Fibroblast of skin of right biceps (primary cell): ENCODE measurements at places on chromosomes 3 and 15.
A peak's percentile ranks its signal among the peaks of the same experiment; 100 is the strongest.

DNA sequence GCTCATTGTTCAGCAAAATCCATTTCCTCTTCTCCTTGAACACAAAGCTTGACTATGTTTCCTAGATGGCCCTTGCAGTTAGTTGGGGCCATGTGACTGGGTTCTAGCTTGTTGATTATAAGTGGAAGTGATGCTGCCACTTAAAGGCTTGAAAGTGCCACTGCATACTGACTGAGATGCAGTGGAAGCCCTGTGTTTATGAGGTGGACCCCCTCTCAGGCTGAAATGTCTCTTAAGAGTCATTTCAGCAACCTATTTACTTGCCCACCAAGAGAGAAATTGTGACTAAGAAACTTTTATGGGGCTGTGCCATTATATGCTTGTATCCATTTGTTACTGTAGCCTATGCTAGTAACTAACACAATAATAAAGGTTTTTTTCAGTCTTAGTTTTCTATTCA, 8.4 kb upstream of the ANP32A start:
- DNase-seq = peak; percentile 23

DNA sequence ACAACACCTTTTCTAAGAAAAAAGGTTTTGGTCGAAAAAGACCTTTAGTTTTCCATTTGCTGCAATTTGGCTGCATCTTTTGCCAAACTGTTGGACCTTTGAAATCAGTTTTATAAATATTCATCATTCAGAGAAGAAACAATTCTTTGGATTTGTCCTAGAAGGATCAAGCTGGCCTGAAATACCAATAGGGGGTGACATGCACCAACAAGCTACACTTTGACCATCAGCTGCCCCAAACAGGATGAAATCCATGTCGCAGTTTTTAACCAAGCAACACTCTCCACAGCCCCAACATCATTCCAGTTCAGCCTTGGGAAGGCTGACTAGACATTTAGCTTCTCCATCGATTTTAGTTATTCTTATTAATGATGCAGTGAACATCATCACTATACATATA, 9.8 kb downstream of the RPL15 start:
- no peak for DNase-seq

DNA sequence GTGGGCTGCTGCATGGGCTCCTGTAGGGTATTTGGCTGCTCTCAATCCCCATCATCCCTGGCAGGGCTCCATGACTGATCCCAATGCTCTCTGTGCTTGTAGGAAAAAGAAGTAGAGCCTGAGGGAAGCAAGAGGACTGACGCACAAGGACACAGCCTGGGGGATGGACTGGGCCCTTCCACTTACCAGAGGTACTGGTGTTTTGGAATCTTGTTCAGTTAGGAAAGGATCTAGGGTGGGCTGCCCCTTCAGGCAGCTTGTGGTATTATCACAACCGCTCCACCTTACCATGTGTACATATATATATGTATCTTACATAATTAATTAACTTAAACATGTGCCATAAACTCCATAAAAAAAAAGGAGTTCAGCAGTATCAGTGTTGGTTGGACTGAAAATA, 1.3 kb downstream of the SLC28A2 start:
- DNase-seq = no peak

GRCh38 chr15:48644467-48644826, 1.1 kb downstream of the FBN1 start:
- peak; percentile 43 for DNase-seq

DNA sequence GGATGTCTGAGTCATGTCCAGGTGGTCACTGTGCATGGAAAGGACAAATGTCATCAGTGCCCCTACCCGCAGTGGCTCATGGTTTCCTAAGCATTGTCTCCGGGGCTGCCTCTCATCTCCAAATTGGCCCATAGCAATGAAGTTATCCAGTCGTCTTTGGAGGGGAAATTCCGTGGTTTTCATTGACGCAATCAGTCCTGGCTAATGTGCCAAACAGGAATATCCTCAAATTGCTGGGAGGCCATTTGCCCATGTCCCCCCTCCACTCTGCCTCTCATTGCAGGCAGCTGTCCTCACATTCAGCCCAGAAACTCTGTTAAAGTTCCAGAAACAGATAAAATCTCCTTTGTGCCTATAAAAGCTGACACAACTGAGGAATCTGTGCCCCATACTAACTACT, 81.6 kb downstream of the MCTP2 start:
- DNase-seq = peak; percentile 76

- no peak for DNase-seq
These were observed 1.9 kb upstream of the GPD1L start for GRCh38 chr3:32104492-32104891.

DNA sequence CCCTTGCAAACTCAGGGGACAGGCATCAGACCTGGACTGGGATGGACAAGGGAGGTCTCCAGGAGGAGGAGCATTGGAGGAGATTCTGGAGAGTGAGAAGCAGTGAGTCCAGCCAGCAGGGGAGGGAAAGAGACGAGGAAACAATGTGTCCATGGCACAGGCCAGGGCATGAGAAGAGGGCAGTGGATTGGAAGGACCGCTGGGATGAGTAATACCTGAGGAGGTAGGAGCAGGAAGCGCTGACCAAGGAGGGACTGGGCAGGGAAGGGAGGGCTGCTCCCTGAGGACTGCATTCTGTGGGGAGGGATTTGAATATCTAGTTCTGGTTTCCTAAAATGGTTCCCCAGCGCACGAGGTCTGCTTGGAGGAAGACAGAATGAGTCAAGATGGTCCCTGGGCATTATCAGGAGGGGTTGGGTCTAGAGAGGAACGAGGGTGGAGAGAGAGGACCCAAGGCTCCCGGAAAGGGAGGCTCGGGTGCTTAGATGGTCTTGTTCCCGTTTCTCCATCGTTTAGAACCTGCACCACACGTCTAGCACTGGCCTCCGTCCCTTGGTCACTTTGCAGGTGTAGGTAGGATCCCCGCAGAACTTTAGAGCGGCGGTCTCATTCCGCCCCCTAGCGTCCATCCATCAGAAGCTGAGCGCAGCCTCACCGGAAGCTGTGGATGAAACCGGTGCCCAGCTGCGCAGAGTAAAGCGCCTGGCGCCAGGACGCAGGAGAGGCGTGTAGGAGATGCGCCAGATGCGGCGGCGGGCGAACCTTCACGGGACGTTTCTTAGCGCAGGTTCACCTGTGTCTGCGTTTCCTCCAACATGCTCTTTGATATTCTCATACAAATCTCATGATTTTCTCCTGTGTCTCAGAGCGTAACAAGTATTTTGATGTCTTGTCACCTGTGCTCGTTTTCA, 190.7 kb upstream of the NDN start:
- peak; percentile 8 for DNase-seq

DNA sequence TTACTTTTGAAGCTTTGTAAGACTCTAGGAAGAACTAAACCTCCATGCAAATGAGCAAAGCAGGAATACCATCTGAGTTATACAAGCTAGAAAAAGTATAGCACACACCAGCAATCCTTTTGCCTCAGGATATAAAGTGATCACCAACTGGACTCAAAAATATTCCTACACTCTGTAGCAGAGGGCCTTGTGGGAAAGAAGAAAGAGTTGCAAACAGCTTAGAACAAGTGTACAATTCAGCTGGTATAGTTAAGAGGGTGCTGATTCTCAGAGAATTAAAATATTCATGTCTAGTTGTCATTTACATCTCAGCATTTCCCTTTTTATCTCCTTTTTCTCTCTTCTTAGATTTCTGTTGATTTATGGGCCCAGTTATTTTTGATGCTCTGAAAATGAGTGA, 248.4 kb downstream of the GAP43 start:
- DNase-seq = no peak

DNA sequence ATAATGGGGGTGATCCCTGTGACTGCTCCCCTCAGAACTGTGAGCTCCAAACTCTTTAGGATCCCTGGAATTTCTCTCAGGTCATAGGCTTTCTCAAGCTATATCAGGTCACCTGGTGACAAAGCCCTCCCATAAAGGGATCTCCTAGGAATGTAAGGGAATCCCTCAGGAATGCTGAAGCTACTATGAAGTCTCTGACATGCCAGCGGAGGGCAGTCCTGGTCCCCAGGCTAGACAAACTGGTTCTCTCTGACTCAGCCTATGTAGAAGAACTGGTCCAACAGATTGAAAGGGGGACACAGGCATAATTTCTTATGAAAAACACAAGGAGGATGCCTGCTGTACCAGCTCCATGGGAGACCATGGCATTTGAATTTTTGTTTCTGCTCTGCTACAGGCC, 6.7 kb downstream of the LPCAT4 start:
- DNase-seq = no peak

GRCh38 chr15:52112203-52112750, 298 bp downstream of the BCL2L10 start:
- no peak for DNase-seq

DNA sequence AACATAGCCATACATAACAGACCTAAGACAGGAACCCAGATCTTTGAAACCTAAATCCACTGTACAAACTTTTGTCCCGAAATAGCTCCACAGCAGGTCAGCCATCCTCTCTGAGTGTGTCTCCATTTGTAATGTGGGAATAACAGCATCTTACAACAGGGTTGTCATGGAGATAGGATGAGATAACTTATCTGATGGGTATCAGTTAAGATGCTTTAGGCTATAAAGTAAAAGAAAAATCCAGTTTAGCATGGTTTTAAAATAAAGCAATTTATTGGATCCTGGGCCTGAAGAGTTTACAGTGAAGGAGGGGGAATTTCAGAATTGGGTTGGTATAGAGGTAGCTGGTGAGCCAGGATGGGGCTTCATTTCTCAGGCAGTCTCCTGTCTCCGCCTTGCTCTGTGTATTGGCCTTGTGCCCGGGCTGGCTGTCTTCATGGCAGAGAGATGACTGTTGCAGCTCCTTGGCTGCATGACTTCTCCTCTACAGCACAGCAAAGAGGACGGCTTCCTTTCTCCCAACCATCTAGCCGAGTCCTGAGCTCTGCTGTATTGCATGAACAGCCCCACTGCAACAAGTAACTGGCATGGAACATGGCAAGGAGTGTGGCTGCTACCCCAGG, 131.9 kb upstream of the PROK2 start:
- peak; percentile 53 for DNase-seq

DNA sequence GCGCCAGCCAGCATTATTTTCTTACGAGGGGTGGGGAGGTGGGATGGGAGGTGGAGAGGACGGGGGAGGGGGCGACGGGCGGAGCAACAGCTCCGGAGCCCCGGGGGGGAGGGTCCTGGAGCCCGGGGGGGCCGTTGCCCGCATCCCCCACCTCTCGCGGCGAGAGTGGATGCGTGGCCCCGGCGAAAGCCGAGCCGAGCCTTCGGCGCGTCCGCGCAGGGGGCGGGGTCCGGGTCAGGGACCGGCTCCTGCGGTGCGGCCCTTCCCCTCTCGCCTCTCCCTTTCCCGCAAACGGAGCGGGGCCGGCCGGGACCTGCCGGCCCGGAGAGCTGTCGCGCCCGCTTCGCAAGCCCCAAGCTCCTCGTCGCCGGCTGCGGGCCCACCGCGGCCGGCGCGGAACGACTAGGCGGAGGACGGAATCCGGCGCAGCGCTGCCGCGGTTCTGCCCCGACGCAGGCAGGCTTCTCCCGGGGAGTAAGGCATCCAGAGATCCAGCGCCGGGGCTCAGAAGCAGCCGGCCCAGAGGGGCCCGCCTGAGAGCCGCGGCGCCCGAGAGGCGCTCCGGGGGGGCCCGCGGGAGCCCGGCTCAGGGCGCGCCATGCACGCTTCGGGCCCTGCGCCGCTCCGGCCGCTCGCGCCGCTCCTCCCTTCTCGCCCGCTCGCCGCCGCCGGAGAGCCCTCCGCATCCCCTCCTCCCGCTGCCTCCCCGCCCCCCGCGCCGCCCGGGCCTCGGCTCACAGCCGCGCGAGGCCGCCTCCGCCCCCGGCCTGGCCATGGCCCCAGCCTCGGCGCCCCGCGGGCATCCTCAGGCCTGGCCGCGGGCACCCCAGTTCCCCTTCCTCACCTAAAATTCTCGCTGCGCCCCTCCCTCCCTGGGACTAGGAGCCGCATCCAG, 459 bp upstream of the ADCY5 start:
- peak; percentile 22 for DNase-seq

GRCh38 chr15:67096546-67097294, 31.3 kb downstream of the SMAD3 start:
- peak; percentile 69 for DNase-seq

- no peak for DNase-seq
These were observed 293.0 kb upstream of the ATP11B start for GRCh38 chr3:182500289-182500688.

- peak; percentile 28 for DNase-seq
These were observed 72.3 kb downstream of the CORO2B start for GRCh38 chr15:68650901-68651709.

DNA sequence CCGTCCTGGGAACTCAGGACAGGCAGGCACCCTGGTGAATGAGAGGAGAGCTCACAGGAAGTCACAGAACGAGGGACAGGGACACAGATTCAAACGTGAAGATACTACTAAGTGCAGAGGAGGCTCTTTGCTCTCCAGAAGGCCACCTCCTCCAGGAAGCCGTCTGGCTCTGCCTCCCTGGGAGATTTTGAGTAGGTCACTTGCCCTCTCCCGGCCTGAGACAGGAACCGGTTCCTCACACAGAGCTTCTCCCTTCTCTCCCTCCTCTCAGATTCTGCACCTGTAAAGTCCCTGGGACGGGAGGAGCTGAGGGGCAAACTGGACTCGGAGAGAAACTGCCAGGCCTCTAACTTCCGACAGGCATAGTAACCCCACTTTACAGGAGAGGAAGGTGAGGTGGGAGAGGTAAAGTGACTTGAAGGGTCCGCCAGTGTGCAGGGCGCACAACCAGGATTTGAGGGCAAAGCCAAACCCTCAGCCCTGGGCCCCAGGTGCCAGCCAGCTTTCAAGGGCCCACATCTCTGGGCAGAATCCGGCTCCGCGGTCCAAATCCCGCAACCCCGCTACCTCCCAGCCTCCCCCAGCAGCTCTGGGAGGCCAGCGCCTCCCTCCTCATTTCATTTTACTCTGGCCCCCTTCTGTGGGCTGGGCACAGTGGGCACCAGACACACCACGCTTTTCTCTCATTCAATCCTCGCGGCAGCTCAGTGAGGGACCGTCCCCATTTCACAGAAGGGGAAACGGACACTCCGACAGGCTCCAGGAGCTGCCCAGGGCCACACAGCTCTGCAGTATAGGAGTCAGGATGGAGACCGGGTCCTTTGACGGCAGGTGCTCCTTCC, 150.2 kb downstream of the SMAD6 start:
- DNase-seq = no peak

GRCh38 chr15:92934716-92935115, 34.6 kb downstream of the CHD2 start:
- no peak for DNase-seq

DNA sequence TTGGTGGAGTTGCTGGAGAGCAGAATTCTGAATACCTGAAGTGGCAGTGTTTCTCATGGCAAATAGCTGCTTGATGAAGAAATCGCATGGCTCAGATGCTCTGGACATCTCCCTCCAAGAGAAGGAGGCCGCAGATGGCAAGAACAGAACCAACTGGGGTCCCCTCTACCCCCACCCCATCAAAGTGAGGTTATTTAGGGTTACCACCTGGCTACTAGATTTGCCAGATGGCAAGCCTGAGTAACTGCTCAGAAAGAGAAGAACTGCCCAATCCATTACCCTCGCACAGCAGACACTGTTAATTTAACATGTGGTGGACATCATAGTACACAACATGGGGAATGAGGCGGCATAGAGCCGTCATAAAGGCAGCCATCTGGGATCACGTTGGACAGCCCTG, 30.5 kb upstream of the LIPC start:
- no peak for DNase-seq

GRCh38 chr15:63996794-63997357, 49.4 kb downstream of the DAPK2 start:
- no peak for DNase-seq

- DNase-seq = no peak
These were observed at the start of gene TBC1D21 for GRCh38 chr15:73873456-73873855. TBC1D21 (plus strand) TSS chr15:73873564; CDS start chr15:73873710, 146 bp downstream.

GRCh38 chr15:90291679-90292356, 26.3 kb downstream of the NGRN start:
- DNase-seq = peak; percentile 19
